ENCODE measurements at places on chromosomes 4 and X. TPM values are rescaled to one million over a fixed set of nuclear protein-coding genes. Genes with fewer than 3 reads are reported as not detected.

The WDR17 gene
- 2.6 TPM for total RNA-seq

The GNPDA2 gene
- total RNA-seq = 41.4 TPM

The LRCH2 gene
- 11.1 TPM for total RNA-seq

The TLR2 gene
- not detected for total RNA-seq

The ABCG2 gene
- 0.90 TPM for total RNA-seq

The JAKMIP1 gene
- total RNA-seq = not detected

The WWC2 gene
- 47.0 TPM for total RNA-seq

The RHOXF1 gene
- total RNA-seq = not detected
